ENCODE measurements at places on chromosomes 1 and 21.
A peak's percentile ranks its signal among the peaks of the same experiment; 100 is the strongest.

DNA sequence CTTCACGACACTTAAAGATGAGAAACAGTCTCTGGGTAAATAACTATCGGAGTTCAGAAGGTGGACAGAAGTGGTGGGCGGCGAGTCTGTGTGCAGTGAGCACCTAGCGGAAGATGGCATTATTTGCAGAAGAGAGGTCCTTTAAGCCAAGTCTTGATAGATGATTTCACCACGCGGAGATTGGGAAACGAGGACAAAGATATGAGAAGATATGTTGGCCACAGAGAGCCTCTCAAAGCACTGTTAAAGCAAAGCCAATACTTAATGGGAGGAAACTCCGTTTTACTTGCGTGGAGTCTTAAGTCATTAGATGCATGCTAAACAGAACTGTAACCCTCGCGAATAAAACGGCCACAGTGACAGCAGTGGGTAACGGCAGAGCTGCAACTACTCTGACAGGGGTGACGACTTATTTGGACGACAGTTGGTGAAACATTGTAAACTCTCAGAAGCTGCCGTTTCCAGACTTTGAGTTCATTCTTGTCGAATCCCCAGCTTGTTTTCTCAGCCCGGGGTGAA lies 577 bp upstream of the CEP350 start:
- DNase-seq: peak; percentile 25

- peak; percentile 22 for DNase-seq
These were observed 74.1 kb downstream of the XCL2 start for GRCh38 chr1:168469690-168470089.

GRCh38 chr1:46903481-46903880 lies 37.8 kb downstream of the CYP4A11 start:
- no peak for DNase-seq

- DNase-seq: no peak
These were observed 207.4 kb downstream of the GABPA start for GRCh38 chr21:25942135-25942534.

DNA sequence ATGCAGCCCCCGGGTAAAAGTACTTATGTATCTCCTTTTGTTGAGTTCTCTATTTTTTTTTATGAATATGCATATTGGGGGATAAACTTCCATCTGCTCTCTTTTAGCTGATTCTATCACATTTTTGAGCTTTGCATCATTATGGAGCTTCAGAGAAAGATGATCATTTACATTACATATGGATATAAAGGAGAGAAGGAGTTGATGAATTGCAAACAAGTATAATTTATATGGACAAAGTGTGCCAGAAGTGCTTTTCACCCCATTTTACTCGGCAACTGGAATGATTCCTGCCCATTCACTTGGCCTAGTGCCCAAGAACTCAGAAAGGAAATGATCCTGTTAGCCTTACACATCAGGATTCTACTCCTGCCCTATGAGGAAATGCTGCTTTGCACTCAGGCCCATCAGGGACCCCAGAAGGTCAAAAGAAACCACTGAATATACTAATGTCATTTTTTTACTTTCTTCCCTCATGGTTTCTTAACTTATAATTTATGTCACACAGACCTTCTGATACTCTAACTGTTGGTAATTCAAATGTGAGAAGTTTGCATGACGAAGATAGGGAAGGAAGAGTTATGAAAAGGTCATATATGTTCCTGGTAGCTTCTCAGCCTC lies 65.6 kb downstream of the SAMSN1 start:
- no peak for DNase-seq

Data from activated T-helper 1 cell treated with anti-CD3 and anti-CD28 coated beads, Interleukin-12 subunit alpha, Interleukin-12 subunit beta, Interleukin-2, Interleukin-4 antibody, amounts not matched to agents 30 ng/mL and 10 ng/mL and 1 ng/mL, durations not matched to agents 14 hours and 24 hours and 36 hours (primary cell).